Germinal center (tissue), 1 donor: ENCODE measurements at places on chromosomes 12 and 14.
A peak's percentile ranks its signal among the peaks of the same experiment; 100 is the strongest.

GRCh38 chr12:70744178-70744577 is 106.9 kb upstream of the PTPRB start:
- DNase-seq = no peak

GRCh38 chr14:84708865-84709264 is 821.1 kb upstream of the FLRT2 start:
- DNase-seq = no peak

DNA sequence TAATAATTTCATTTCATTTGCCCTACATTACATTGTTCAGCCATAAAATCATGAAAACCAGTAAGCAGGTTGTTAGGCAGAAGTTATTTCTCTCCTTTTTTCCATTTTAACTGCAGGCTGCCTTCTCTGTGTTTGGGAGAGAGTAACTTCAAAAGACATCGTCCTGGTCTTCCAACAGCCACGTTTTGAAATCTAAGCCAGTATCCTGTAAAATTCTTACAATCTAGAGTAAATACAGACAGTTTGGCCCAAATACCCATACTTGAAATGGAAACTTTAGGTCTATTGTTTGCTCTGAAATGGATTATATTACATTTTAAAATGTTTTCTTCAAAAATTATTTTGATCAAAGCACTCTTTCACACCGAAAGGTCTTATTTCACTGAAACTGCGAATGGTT is 66.1 kb upstream of the SLCO1C1 start:
- no peak for DNase-seq

DNA sequence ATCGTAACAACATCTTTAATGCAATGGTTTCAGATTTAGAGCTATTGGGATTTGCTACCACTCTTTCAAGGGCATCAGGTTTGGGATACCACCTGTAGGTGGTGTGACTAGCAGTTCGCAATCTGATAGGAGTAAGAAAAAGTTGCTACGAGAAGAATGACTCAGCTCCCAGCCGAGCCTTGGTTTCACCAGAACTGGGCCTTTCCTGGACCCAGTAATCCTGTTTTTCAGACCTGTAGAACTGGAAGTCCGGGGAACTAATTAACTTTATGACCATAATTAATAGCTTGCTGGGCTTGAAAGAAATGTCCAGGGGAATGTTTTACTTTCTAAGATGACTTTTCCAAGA is 770 bp downstream of the ABHD4 start:
- DNase-seq = peak; percentile 27

GRCh38 chr12:8680533-8680932 is 17.3 kb upstream of the RIMKLB start:
- DNase-seq = no peak

GRCh38 chr12:94702696-94703095 is 52.3 kb upstream of the TMCC3 start:
- no peak for DNase-seq

- DNase-seq = no peak
These were observed 259.8 kb downstream of the NUAK1 start for GRCh38 chr12:105878964-105879363.

GRCh38 chr12:107032266-107032665 is 45.3 kb upstream of the MTERF2 start:
- no peak for DNase-seq

GRCh38 chr14:24895243-24895583 is 154.7 kb downstream of the STXBP6 start:
- no peak for DNase-seq

- DNase-seq = no peak
These were observed 658.2 kb upstream of the FLRT2 start for GRCh38 chr14:84871734-84872133.

GRCh38 chr12:58513301-58513834 is 406.9 kb downstream of the LRIG3 start:
- DNase-seq = no peak

DNA sequence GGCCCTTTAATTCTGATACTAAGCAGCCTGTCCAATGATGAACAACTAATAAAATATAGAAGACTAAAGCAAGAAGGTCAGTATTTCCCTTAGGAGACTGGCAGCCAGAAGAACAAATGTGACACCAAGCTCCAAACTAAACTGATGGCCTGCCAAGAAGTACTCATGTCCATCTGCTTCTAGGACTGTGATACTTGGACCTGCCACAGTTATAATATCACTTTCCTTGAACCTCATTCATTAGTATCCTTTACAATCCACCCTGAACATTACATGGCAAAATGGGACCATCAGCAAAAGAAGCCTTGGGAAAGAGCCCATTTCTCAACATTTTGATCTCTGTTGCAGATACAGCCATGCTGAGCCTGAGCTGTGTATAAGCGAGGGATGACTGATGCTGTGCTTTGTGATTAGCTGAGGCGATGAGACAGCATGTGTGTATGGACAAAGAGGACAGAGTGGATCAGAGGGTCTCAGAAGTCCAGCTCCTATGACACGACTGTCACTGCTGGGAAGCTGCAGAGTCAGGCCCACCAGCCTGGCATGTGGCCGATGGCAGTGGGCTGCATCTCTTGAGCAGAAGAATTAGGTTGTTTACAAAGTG is 73.9 kb downstream of the TGFB3 start:
- no peak for DNase-seq

DNA sequence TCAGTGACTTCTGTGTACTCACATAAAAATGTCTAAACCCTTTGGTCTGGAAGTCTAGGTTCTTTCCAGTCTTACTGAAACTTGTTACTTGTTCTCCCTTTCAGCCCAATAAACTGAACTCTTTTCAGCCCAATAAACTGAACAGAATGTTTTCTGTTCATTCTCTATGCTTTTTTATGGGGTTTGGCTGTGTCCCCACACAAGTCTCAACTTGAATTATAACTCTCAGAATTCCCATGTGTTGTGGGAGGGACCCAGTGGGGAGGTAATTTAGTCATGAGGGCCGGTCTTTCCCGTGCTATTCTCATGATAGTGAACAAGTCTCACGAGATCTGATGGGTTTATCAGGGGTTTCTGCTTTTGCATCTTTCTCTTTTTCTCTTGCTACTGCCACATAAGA is 15.0 kb upstream of the NEDD1 start:
- no peak for DNase-seq

- no peak for DNase-seq
These were observed 595.1 kb upstream of the ATP2B1 start for GRCh38 chr12:90303771-90304170.

- DNase-seq = no peak
These were observed 150.3 kb downstream of the FOXN3 start for GRCh38 chr14:89266754-89267153.

DNA sequence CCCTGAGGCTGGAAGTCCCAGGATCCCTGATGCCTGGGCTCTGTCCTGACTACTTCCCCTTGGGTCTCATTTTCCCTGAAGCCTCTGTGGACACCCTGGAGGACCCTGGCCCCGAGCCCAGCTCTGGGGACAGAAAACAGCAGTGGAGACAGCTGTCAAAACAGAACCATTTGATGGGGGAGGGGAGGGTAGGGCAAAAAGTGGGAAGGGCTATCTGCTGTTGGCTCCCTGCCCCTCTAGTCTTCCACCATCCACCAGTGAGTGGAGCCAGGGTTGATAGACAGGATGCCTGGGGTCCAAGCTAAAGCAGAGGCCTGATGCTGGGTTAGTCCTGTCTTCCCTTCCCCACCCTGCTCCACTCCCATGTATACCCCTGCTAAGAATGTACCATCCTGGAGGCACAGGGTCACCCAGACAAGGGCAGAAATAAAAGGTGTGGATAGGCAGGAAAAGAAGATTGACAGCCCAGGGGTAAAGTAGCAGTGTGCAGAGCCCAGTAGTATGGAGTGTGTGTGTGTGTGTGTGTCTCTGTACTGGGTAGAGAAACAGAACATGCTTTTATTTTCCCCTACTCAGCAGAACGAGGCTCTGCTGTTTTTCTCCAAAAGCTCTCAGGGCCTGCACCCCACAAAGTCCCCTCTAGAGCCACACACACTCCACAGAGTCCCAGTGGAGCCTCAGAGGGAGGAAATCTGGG is 9.8 kb downstream of the ZNF385A start:
- no peak for DNase-seq

GRCh38 chr12:100823963-100824362 is 29.4 kb downstream of the ANO4 start:
- DNase-seq = no peak

- peak; percentile 28 for DNase-seq
These were observed 418 bp upstream of the MYG1 start for GRCh38 chr12:53299101-53299453.

DNA sequence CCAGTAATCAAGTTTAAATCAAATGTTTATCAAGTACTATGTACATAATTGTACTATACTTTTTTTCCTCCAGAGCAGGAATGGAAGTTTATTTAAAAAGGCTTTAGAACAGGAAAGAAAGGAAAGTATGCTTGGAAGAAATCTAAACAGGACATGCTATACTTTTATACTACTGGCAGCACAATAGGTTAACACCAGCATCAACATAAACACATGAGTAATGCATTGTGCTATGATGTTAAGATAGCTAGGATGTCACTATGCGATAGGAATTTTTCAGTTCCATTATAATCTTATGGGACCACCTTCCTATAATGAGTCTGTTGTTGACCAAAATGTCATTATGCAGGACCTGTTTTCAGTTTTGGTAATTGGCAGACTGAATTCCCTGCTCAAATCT is 41.5 kb upstream of the ANKS1B start:
- no peak for DNase-seq

GRCh38 chr12:123253641-123254459 is 17.8 kb downstream of the CDK2AP1 start:
- DNase-seq = no peak

DNA sequence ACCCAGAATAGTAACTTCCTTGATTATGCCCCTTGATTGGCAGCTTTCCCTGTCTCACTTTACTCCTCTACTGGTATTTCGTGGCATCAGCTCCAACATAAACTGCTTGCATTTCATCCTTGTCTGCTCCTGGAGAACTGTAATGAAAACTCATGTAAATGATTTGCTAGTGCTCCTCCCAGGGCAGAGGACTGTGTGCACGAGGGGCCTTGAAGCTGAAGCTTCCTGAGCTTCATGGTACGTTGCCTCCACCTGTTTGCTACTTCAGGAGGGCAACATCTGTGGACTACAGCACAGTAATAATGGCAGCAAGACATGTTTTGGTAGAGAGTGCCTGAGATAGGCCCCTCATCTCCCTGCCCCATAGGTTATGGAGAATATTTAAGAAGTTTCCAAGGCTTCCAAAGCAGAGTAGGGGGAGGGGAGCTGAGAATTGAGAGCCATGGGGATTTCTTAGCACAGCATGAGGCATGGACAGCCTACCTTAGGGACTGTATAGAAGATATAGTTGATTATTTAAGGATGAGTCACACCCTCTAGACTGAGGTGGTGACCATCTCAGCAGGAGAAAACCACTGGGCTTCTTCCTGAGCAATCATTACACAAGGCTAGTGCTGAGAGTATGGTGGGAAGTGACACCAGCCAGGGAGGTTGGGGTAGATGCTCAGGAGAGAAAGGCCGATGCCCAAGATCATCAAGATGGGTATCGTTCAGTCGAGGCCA is 29.5 kb downstream of the CCDC198 start:
- peak; percentile 61 for DNase-seq

DNA sequence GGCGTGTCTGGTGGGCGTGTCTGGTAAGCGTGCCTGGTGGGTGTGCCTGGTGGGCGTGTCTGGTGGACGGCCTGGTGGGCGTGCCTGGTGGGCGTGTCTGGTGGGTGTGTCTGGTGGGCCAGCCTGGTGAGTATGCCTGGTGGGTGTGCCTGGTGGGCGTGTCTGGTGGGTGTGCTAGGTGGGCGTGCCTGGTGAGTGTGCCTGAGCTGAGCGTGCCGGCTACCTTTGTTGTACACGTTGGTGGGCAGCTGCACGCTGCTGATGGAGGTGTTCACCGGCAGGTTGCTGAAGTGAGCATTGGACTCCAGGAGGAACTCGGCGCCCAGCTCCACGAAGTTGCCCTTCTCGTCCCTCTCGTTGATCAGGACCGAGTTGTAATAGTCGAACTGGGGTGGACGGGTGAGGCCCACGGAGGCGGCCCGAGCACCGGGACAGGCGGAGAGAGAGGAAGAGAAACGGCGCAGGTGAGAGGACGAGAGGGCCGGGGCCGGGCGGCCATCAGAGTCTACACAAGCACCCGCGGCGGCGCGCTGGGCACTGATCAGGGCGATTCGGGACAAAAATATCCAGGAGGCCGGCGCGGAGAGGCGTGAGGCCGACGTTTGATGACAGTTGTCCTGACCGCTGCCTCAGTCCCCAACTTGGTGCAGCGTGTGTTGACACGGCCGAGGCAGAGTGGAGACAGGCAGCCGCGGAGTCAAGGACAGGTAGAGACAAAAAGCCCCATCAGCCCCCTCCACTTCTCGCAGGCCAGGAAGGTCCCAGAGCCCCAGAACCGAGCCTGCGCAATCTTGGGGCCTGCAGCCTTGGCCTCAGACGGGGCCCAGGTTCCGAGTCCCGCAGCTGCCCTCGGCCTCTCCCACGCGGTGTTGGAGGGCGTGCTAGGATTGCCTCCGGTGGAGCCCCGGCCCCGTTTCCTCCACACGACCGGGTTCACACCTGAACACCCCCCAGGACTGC is 10.5 kb downstream of the CACNA2D4 start:
- no peak for DNase-seq

DNA sequence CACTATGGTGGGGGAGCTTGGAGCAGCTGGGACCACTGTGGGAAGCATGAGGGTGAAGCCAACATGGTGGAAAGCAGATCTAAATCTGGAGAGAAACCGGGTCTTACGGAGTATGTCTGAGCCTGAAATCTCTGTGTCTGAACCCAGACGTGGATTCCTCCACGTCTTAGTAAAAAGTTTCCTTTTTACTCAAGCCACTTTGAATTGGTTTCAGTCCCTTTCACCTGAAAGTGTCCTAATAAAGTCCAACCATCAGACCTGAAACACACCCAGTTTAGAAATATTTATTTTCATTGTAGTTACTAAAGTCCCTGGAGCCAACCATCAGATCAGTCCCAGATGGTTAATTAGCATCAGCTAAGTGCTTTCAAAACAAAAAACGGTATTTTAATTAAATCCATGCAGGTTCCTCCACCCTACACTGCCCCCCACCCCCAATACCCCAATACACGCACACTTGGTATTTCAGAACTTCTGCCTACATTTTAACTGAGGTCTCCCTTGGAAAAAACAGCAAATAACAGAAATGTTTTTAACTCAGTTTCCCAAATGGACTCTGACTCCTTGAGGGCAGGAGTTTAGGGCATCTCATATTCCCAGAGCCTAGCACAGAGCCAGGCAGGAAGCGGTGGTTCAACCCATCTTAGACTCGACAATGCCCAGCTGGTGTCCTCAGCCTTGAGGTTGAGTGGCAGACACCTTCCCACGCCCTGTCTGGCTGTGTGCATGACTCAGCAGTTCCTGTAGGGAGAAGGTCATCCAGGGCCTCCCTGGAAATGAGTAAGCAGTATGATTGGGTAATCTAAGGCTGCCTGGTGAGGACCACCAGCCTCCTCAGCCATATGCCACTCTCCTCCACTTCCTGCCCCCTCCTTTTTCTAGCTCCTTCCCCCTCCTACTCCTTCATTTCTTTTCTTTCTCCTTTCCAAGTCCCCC is 175.8 kb downstream of the TTC8 start:
- DNase-seq = no peak

DNA sequence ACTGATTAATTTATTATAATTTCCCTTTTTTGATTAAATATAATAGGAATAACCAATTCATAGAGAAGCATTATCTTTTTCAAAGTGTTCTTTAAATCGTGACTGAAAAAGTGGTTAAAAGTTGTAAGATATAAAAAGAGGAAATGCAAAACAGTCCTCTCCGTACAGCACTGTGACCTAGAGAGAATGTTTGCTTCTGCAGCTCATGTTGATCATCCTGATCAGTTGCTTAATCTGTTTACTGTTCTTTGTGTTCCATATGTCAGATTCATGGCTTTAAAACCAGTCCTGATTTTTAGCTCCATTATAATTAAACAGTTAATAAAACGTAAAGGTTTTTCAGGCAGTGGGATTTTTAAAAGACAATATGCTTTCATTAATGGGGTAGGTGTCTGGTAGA is 4.7 kb downstream of the TTC8 start:
- no peak for DNase-seq

GRCh38 chr14:106694638-106695393 is 1168.4 kb downstream of the TMEM121 start:
- DNase-seq = peak; percentile 56
